Stimulated activated CD8-positive, alpha-beta memory T cell treated with anti-CD3 and anti-CD28 coated beads, Interleukin-7, amount 100 ng/mL, for 1 hour (primary cell): ENCODE measurements at places on chromosomes 16 and 17.

- DNase-seq, result no peak
These were observed 106.8 kb downstream of the GNAO1 start for GRCh38 chr16:56298116-56298515.

- DNase-seq, result no peak
These were observed 3.9 kb downstream of the IGFBP4 start for GRCh38 chr17:40447148-40447644.

- no peak for DNase-seq
These were observed at the start of gene CCL15 for GRCh38 chr17:36001110-36001771. CCL15 (minus strand) TSS chr17:36001553; CDS start chr17:36001492, 61 bp downstream.

GRCh38 chr17:62871291-62871690 lies 63.2 kb upstream of the MARCHF10 start:
- DNase-seq, result no peak
